ENCODE measurements at places on chromosomes 4 and X.

DNA sequence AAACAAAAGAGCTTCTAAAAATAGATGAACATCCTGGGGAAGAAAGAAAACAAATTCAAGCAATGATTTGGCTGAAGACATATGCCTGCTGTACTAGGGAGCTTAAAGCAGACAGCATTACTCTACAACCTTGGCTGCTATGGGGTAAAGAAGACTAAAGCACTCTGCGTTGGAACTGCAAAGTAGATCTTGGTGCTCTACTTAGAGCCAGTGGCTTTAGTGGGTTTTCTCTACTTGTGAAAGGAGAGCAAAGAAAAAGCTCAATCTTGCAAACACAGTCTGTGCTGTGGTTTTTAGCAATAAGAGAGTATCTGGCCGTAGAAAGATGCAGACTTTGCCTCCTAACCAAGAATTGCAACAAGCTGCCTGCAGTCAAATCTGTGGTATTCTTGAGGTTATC lies 334.7 kb upstream of the NDST3 start:
- DNase-seq = no peak

DNA sequence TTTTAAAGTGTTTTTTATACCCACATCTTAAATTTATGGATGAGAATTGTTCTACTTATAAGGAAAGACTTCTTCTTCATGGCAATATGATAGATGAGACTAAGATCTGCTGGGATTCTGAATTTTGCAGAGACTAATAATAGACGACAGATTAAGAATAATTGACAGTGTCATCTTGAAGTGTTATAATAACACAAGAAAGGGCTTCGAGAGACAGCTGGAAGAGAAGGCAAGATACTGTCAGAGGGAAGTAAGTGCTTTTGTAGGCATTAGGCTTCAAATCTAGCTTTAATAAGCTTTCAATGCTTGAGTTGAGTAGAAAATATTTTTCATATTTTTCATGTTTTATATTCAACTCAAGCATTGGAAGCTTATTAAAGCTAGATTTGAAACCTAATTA lies 797.6 kb upstream of the PABPC4L start:
- no peak for DNase-seq

DNA sequence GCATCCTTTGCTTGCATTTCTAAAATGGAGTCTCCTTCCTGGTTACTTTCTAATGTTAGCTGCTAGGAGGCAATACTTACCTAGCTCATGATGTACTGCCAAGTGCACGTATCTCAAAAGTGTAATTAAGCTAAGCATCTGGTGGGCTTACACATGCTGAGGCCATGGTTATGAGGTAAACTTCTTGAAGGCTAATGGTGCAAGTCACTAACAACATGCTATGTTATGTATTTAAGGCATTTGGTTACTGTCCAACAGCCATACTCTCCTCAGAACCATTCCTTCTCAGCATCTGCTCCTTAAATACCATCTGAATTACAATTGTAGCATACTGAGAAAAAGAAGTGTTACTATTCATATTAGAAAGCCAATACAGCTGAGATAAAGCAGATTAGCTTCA lies 318.6 kb upstream of the BMP3 start:
- no peak for DNase-seq

- DNase-seq = peak; percentile 4
These were observed 9.9 kb downstream of the TNIP2 start for GRCh38 chr4:2745981-2746806.

GRCh38 chr4:17613761-17614415 lies 553 bp upstream of the MED28 start:
- peak; percentile 23 for DNase-seq

DNA sequence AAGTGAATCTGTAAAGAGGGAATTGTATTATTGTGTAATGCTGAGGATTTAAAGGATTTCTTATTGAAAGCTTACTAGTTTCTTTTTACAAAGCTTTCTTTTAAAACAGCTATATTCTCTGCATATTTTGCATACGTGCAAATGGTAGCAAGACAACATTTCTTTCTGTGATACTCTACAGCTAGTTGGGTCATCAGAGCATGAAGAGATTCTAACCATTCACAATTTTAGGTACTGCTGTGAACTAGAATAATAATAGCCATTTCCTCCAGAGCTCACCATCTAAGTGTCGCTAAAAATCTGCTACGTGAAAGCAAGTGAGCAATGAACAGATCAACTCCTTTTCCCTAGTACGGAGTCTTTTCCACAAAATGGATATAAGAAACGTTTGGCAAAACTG lies 37.3 kb downstream of the ARHGAP6 start:
- no peak for DNase-seq

GRCh38 chrX:107484002-107484726 lies 34.7 kb downstream of the FRMPD3 start:
- DNase-seq = peak; percentile 5

GRCh38 chr4:6926081-6926480 lies 16.5 kb downstream of the TBC1D14 start:
- no peak for DNase-seq

DNA sequence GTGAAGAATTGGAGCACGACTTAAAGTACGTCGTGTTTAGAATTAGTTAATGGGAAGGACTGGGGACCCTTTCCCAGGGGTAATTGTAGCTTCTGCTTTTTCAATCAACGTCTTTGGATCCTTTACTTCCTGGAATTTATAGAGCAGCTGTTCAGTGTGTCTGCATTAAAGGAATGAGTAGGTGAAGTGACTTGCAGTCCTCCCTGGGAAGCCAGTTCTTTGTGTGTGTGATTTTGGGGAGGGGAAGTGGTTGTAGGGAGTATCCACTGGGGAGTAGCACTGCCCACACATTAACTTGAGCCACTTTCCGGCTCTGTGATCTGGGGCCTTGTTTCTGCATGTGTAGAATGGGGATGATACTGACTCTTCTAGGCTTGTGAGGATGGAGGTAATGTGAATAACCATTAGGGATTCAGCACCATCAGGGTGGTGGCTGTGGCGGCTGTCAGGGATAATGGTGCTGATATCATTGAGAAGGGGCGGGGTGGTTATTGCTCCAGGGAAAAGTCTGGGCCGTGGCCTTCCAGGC lies 54.7 kb downstream of the TMEM131L start:
- DNase-seq = no peak
